HCEC 1CT (cell line): ENCODE measurements at places on chromosomes 5 and 9.

- no peak for DNase-seq
Observed at GRCh38 chr5:35820735-35821134, 36.0 kb upstream of the IL7R start.

DNA sequence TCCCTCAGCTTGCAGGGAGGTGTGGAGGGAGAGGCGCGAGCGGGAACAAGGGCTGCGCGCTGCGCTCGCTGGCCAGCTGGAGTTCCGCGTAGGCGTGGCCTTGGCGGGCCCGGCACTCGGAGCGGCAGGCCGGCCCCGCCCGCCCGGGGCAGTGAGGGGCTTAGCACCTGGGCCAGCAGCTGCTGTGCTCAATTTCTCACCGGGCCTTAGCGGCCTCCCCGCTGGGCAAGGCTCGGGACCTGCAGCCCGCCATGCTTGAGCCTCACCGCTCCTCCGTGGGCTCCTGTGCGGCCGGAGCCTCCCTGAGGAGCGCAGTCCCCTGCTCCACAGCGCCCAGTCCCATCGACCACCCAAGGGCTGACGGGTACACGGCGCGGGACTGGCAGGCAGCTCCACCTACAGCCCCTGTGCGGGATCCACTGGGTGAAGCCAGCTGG lies 1516.4 kb downstream of the EFNA5 start:
- no peak for DNase-seq

- DNase-seq: no peak
Observed at GRCh38 chr9:121731090-121731489, 79.7 kb downstream of the DAB2IP start.

- DNase-seq: no peak
Observed at GRCh38 chr5:8417316-8418048, 548.5 kb downstream of the MTRR start.

DNA sequence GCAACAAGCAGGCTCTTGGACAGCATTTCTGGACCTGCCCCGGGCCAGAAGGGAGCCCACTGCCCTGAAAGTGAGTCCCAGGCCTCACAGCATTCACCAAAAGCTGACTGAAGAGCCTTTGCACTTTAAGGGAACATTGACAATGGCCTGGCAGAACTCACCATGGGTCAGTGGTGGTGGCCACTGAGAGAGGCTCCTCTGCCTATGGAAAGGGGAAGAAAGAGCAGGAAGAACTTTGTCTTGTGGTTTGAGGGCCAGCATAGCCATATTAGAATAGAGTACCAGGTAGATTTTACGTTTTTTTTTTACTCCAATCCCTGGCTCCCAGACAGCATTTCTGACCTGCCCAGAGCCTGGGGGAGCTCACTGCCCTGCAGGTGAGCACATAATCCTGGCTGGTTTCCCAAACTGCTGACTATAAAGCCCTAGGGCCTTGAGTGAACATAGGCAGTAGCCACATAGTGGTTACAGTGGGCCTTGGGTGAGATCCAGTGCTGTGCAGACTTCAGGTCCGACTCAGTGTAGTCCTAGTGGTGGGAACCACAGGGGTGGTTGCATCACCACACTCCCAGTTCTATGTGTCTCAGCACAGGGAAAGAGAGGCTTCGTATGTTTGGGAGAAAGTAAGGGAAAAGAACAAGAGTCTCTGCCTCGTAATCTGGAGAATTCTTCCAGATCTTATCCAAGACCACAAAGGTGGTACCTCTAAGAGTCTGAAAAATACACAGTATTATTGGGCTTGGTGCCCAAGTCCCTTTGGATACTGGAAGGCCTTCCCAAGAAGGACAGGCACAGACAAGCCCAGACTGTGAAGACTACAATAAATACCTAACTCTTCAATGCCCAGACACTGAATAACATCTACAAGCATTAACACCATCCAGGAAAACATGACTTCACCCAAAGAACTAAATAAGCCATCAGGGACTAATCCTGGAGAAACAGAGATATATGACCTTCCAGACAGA lies 89.5 kb downstream of the TSSK1B start:
- DNase-seq: no peak

DNA sequence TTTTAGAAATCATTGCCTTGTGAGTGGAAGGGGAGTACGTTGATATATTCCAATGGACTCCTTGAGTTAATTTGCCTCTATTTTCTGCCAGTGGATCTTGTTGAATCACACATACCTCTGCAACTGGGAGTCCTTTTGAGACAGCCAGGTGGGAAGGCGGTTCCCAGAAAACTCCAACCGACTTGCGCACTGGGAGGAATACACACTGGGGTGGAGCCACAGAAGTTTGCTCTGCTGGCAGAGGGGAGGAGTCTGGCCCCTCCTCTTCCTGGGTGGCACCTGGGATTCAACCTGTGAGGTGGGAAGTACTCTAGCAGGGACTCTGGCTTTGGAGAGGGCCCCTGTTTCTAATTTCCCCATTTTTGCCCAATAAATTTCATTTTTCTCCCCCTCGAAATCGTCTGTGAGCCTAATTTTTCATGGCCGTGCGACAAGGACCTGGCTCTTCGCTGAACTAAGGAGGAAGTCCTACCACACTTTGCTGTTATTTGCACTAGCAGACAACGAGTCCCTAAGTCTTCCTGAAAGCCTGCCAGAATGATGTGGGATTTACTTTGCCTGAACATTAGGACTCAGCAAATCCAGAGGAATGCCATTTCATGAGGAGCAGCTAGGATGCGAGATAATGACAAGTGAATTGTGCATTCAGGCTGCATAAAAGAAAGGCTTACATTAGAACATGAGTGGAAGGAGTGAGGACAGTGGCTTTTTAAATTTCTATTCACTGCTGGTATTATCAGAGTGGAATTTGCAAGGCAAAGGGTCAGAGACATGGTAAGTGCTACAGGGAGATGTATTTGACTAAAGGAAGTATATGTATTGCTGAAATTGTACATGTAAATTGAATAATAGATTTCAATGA lies 67.2 kb downstream of the PRLR start:
- DNase-seq: no peak

DNA sequence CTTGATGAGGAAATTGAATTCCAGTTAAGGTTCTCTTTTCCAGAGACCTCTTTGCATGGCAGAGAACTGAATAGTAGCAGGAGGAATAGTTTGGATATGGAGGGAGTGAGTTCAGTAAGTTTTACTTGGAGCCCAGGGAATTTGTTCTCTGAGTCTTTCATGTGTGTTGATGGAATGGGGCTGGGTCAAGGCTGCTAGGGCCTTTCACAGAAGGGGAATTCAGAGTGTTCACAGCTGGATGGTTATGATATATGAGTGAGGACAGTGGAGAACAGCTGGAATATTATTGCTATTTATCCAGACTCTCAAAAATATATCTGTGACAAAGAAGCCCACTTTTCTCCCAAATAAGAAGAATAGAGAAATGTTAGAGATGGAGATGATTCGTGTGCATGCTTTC lies 372.8 kb downstream of the PLK2 start:
- no peak for DNase-seq

DNA sequence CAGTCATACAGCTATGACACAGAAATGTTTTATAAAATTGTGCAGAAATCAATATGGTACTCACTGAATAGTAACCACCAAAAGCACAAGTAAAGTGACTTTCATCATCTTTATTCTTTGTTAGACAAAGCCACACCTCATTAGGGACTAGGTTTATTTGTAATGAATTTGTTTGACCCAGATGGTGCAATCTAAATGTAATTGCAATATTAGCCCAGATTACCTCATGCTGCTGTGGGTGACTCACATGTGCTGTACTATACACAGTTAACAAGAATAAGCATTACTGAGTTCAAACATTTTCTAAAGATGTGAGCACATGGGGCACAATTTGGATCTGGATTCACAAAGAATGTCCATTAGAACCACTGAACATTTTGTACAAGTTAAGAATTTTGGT lies 759.3 kb upstream of the TYRP1 start:
- peak; percentile 28 for DNase-seq

DNA sequence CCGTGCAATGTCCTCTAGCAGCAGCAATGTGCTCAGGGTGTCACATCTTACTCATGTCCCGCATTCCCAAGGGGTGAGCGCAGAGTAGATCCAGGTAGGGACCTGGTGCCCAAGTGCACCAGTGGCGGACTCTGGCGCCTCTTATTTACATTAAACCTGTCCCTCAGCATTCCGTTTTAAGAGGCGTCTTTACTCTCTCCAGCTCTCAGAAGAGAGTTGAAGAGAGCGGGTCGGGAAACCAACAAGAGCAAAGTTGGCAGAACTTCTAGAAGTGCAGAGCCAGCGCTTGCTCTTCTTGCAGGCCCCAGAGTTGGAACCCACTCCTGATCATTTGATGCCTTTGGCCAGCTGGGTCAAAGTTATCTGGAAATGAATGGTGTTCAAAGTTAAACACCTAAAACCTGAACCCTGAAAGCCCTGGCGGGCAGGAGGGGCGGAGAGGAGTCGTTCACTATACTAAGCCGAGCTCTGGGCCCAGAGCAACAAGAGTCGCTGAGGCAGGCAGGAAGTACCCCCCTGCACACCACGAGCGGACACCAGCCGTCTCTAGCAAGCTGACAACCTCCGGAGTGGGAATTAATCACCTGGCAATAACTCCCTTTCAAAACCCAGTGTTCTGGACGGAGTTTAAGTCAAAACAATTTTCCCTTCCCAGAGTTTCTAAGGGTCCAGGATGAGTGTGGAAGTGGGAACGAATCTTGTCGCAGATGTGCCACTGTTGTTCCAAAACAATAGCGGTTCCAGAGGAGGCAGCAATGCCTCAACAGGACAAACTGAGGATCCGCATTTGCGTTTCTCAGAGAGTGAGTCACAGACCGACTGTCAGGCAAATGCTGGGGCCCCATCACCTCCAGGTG lies 122.8 kb downstream of the TMEM161B start:
- no peak for DNase-seq

- DNase-seq: peak; percentile 48
Observed at GRCh38 chr5:44565902-44566301, 176.7 kb upstream of the FGF10 start.

GRCh38 chr5:169429044-169429443 lies 128.1 kb upstream of the SLIT3 start:
- peak; percentile 73 for DNase-seq

GRCh38 chr5:6461793-6462650 lies 13.4 kb downstream of the UBE2QL1 start:
- DNase-seq: no peak

- DNase-seq: peak; percentile 86
Observed at GRCh38 chr9:101458963-101459631, 23.5 kb upstream of the ALDOB start.

DNA sequence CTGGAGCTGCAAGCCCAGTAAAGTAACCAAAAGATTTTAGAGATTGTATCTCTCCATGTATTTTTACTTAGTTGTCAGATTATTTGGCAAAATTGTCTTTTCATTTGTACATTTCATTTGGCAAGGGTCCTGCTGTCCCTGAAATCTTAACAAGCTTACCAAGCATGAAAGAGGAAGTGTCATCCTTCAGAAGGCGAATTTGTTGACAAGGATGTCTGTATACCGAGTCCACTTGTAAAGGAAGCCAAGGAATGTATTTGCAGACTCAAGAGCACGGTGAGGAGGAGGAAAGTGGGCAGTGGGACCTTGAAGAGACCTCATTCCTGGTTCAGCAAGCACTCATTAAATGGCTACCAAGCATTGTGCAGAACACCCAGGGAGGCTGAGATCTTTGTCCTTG lies 7.5 kb upstream of the OTULINL start:
- DNase-seq: no peak

DNA sequence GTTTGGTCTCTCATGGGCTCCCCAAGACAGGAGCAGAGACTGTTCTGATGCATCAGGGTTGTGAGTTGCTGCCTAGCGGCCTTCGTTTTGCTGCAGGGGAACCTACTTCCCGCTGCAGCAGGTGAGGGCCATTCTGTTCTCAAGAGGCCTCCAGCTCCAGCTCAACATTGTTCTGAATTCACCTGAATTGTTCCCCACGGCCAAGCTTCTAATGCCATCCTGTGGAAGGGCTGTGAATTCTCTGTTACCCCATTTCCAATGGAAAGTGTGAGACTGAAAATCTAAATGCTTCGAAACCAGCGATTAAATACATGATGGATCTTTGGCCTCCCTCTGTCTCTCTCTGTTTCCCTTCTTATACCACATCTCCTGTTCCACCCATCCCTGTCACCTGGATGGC lies 349.1 kb upstream of the DAP start:
- no peak for DNase-seq

DNA sequence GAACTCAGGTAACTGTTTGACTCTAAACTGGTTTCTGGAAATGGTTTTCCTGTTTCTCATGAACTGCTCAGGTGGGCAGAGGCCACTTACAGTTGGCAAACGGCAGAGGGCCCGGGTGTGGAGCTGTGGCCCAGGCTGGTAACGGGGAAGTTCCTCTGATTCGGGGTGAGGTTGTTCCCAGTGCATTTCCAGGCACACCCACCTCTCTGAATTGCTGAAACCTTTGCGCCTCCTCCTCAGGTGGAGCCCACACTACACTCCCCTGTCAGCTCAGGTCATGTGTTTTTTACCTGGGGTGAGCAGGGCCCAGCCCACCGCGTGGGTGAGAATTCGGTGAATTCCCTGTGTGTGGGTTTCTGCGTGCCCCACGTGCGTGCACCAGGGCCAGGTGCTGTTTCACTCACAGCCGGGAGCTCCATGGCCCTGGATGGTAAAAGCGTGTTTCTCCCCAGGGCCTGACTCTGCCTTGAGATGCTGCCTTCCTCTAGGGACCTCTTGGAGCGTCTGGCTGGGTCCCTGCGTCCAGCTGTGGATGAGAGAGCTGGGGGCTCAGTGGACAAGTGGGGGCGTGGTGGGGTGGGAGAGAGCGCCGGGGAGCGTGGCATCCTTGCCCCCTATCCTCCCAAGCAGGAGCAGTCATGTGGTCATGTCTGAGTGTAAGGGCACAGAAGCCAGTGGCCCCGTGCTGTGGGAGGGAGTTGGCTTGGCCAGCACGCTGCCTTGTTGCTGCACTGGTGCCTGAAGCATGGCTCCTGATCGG lies 33.5 kb upstream of the LPCAT1 start:
- DNase-seq: no peak

GRCh38 chr5:34533582-34534522 lies 122.3 kb upstream of the RAI14 start:
- DNase-seq: peak; percentile 93

DNA sequence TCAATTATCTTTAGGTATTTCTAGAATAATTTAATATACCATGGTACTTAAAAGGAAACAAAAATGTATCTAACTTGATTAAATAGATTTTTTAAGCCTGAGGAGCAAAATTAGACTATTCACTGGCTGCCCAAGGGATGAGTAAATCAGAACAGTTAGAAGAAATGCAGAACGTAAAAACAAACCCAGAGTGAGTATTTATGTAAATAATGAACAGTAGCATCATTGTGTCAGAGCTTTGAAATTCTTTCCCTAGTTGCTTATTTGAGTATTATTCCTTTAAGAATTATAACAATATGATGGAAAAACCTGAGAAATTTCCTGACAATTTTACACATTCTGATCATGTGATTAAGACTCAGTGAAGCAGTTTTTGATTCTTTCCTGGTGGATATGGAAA lies 200.9 kb downstream of the GDNF start:
- DNase-seq: peak; percentile 22

DNA sequence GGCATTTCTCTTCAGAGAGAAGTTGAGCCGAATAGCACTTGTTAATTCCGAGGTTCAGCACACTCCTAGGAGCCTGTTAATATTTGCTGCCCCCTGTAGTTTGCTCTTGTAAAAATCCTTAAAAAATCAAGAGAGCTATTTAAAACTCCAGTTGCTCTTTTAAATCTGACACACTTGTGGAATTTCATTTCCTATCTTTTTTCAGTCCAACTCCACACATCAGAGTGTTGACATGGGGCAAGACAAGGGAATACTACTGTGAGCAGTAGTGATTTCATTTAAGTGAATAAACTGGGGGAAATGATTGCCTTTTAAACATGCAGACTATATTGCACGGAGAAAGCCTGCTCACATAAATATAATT lies 1096.3 kb upstream of the DMAC1 start:
- DNase-seq: no peak

GRCh38 chr5:7876867-7877266 lies 7.9 kb downstream of the MTRR start:
- peak; percentile 62 for DNase-seq
